ENCODE measurements at places on chromosomes 5 and 9. TPM values are rescaled to one million over a fixed set of nuclear protein-coding genes. Genes with fewer than 3 reads are reported as not detected.
A peak's percentile ranks its signal among the peaks of the same experiment; 100 is the strongest.

Gene SHC3
- 5.3 TPM for total RNA-seq

Gene NR5A1
- 0.26 TPM for total RNA-seq

Gene PHPT1
- total RNA-seq: 199 TPM

Gene C9orf153
- total RNA-seq: not detected

Gene HMCN2
- total RNA-seq: 0.12 TPM

DNA sequence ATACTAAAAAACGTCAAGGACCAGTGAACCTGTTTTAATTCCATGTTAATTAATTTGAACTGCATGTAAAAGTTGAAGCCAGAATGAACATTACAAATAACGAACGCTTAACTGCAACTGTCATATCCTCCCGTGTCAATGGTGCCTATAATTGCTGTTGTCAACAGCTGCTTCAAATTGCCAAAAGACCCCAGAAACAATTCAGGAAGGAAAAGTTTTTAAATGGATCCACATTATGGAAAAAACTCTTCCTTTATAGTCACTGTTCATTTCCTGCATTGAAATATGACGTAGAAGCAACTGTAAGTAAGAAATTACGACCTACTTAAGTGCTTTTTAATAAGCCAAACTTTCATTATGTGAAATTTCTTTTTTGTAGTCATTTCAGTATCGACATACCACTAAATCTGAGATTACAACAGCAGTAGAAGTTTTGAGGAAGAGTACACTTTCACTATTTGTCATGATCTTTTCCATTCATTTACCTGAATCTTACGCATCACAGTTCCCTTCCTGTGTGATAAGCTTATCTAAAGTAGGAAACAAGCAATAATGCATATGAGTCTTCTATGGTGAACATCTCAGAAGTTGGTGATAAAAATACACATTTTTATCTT lies 37.8 kb downstream of the MEF2C start:
- DNase-seq: no peak

- DNase-seq: peak; percentile 79
These were observed 950 bp downstream of the RGMB start for GRCh38 chr5:98774192-98775033.

- no peak for DNase-seq
These were observed 3.7 kb upstream of the GPX3 start for GRCh38 chr5:151016700-151017099.

DNA sequence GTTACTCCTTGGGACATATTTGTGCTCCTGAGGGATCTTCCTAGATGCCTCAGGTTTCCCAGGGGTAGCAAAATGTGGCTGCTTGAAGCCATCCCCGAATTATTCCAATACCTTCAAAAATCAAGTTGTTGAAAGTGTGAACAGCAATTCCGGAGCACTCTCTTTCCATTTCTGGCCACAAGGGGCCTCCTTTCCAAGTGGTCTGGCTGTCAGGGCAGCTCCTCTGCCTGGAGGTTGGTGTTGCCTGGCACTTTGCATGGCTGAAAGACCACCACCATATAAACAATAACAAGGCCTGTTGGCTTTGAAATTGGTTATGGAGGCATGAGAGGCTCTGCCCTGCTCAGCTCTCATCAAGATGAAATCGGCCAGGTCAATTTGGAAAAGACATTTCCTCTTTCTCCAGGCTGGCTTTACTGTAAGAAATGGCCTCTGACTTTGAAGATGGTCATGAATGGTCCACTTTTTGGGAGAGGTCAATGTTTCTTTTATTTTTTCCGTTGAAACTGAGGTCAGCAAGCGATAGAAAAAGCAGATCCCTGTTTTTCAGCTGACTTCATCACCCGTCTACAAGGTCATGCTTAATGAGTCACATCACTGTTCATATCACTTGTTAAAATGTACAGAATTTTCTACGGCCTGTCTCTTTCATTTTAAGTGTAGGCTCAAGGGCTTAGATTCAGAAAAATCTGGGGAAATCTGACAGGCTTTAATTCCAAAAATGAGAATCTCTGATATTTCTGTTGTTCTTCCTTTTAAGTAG lies 481.1 kb upstream of the ZNF608 start:
- no peak for DNase-seq

DNA sequence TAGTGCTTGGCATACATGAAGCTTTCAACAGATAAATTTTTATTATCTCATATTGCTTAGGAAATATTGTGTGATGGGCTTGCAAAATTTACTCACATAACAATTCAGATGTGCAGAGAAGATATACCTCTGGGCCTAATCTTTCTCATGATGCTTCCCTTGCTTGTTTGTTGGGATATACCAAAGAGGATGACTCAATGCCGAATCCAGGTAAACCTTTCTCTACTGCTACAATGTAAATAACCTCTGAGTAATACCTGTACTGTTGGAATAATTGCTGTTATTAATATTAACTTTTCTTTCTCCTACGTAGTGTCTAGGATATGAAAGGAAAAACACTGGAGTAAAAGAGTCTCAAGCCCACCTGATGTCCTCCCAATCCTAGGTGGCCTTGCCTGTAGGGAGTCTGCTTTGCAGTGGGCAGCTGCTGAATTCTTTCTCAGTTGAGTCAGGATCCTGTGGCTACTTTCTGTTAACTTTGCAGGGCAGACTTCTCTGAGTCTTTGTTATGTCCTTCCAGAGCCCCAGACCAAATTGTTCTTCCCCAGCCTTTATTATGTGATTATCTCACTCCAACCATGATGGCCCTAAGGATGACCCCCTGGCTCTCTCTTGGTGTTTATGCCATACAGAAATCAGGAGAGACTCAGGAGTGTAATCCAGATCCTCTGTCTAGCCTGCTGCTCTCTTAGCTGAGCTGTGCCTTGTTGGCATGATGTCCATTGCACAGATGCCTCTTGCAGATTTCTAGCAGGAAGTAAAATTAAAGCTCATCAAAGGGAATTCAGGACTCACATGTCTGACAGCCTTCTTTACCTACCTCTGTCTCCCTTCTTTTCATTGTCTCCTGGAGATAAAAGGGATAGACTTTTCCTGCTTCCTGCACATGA lies 208.1 kb downstream of the SNX18 start:
- no peak for DNase-seq

DNA sequence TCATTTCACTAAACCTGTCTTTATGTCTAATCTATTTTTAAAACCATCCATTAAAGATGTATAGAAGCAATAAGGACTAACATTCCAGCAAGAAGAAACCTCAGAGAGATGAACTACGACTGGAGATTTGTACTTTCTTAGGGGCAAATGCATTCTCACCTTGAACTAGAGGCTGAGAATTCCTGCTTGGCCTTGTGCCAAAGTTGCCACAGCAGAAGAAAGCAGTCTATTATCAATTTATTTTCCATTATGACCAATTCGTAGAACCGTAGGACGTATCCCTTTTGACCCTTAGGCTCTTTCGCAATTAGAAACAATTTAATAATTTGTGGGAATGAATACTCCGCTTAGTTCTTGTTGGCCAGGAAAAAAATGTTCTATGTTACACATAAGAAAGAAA lies 1647.4 kb upstream of the CDH9 start:
- no peak for DNase-seq

- no peak for DNase-seq
These were observed 552.2 kb downstream of the ZNF608 start for GRCh38 chr5:124194282-124194681.

DNA sequence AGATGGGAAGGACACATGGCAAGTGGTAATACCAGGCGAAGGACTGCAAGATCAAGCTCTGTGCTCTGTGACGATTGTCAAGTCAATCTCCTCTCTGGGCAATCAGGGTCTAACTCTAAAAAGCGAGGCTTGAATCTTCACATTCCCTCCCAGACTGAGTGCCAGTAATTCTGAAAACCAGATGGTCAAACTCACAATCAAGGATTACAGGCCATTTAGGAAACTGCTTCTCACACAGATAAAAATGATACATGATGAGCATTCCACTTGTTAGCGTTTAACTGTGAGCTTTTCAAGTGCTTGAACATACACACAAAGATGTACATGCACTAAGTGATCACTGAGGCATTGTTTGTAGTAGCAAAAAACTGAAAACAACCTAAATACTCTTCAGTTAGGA lies 210.1 kb downstream of the TRIM32 start:
- no peak for DNase-seq

- DNase-seq: no peak
These were observed 23.0 kb upstream of the TMOD1 start for GRCh38 chr9:97478301-97478981.

- DNase-seq: no peak
These were observed 9.5 kb downstream of the MTRR start for GRCh38 chr5:7878381-7878873.

GRCh38 chr9:38074441-38074961 lies 5.5 kb upstream of the SHB start:
- DNase-seq: no peak

Measured in type B pancreatic cell (in vitro differentiated cells).